Neuronal stem cell (in vitro differentiated cells): ENCODE measurements at places on chromosomes 3 and 15.
A peak's percentile ranks its signal among the peaks of the same experiment; 100 is the strongest.

- no peak overlapping the region for H3K27ac ChIP-seq
- no peak for DNase-seq
- H3K4me1 ChIP-seq = peaks cover 15% of the 10 kb centered on the region
- no peak overlapping the region for H3K4me3 ChIP-seq
- no peaks in the 10 kb centered on the region for H3K36me3 ChIP-seq
- peaks cover 2% of the 10 kb centered on the region for H3K27me3 ChIP-seq
These were observed 15.0 kb downstream of the SEMA3G start for GRCh38 chr3:52429779-52430415.

GRCh38 chr3:5051772-5052171 is 70.3 kb upstream of the ARL8B start:
- DNase-seq = no peak
- no peaks in the 10 kb centered on the region for H3K4me1 ChIP-seq
- H3K36me3 ChIP-seq = no peaks in the 10 kb centered on the region
- no peaks in the 10 kb centered on the region for H3K27me3 ChIP-seq
- no peak overlapping the region for H3K27ac ChIP-seq

DNA sequence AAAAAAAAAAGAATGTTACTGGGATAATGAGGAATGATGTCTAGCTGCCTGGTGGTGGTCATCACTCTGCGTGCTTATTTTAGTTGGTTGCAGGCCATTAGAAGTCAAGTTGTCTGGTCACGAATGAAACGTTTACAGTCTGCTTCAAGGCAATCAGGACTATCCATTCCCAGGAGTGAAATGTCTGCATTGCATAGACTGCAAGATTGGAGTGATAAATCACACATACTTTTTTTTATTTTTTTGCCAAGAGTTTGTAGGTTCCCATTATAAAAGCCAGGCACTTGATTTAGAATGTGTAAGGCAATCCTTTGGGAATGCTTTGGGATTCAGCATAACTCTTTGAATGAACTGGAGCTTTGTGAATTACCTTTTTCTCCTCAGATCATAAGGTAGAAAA is 132.3 kb downstream of the STAC start:
- no peaks in the 10 kb centered on the region for H3K27me3 ChIP-seq
- DNase-seq = no peak
- H3K36me3 ChIP-seq = no peaks in the 10 kb centered on the region

GRCh38 chr15:84033793-84034553 is 201.6 kb upstream of the GOLGA6L4 start:
- DNase-seq = no peak
- H3K4me1 ChIP-seq = no peaks in the 10 kb centered on the region
- H3K27me3 ChIP-seq = no peaks in the 10 kb centered on the region
- no peak overlapping the region for H3K27ac ChIP-seq

GRCh38 chr15:69893863-69894262 is 203.9 kb downstream of the TLE3 start:
- no peaks in the 10 kb centered on the region for H3K4me1 ChIP-seq
- H3K4me3 ChIP-seq = no peak overlapping the region

GRCh38 chr3:55959471-55960080 is 472.5 kb upstream of the WNT5A start:
- H3K27ac ChIP-seq = no peak overlapping the region
- no peak overlapping the region for H3K4me3 ChIP-seq
- no peaks in the 10 kb centered on the region for H3K4me1 ChIP-seq
- H3K36me3 ChIP-seq = no peaks in the 10 kb centered on the region
- DNase-seq = no peak
- H3K27me3 ChIP-seq = no peaks in the 10 kb centered on the region

- no peaks in the 10 kb centered on the region for H3K4me1 ChIP-seq
- no peak overlapping the region for H3K27ac ChIP-seq
- H3K4me3 ChIP-seq = no peak overlapping the region
These were observed 213.4 kb upstream of the STT3B start for GRCh38 chr3:31319332-31319731.

DNA sequence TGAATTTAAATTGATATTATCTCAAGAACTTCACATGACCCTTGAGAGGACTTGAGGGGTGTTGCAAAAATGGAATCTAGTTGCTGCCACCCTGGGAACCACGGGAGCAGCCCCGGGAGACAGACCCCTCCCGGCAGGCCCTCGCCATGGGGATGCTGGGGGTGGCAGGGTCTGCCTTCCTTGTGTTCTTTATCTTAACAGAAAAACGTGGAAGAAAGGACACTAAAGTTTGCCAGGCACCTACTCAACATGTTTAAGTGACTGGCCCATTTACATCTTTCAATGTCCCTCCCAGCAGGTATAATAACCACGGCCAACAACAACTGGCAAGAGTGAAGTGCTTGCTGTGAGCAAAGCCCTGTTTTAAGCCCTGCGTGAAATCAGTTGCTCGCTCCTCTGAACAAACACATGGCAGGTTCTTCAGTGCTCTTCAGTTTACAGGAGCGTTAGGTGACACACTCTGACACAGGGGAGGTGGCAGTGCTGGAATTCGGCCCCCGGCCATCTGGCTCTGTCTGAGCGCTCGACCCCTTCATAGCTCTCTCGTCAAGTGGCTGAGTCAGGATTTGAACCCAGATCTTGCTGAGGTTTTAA is 112.5 kb downstream of the ASB7 start:
- no peak for DNase-seq
- no peak overlapping the region for H3K4me3 ChIP-seq
- no peak overlapping the region for H3K27ac ChIP-seq
- no peaks in the 10 kb centered on the region for H3K27me3 ChIP-seq
- no peaks in the 10 kb centered on the region for H3K4me1 ChIP-seq

- no peaks in the 10 kb centered on the region for H3K27me3 ChIP-seq
- H3K27ac ChIP-seq = peak within 1 kb of the TSS; percentile 93
- peaks cover 10% of the 10 kb centered on the region for H3K4me1 ChIP-seq
These were observed at the start of gene PTX3 for GRCh38 chr3:157436583-157437291. PTX3 (plus strand) TSS chr3:157436850; CDS start chr3:157436934, 84 bp downstream.

DNA sequence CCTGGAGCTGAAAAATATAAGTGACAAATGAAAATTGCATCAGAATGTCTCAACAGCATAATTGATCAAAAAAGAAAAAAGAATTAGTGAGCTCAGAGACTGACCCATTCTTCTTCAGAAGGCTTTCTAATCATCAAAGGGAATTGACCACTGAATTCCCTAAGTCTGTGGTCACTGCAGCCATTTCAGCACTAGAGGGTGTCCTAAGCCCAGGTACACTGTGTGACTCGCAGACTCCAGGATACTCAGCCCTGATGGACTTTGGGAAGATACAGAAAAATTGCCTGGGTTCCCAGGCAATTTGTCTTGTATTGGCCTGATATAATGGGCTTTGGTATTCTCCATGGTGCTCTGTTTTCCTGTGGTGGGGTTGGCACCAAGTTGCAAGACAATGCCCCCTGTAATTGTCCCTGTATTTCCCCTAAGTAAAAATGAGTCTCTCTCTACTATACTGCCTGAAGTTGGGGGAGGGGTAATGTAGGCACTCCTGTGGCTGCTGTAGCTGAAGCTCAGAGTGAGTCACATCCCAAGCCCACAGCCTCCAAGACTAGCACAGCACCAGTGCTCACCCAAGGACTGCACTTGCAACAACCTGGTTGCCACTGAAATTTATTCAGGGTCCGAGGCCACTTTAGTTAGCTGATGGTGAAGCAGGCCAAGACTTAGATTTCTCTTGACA is 256.0 kb upstream of the STAC start:
- no peaks in the 10 kb centered on the region for H3K36me3 ChIP-seq
- H3K4me3 ChIP-seq = no peak overlapping the region
- DNase-seq = peak; percentile 45
- no peaks in the 10 kb centered on the region for H3K27me3 ChIP-seq
- H3K4me1 ChIP-seq = no peaks in the 10 kb centered on the region

- H3K4me3 ChIP-seq = no peak overlapping the region
- no peaks in the 10 kb centered on the region for H3K27me3 ChIP-seq
- no peaks in the 10 kb centered on the region for H3K36me3 ChIP-seq
- no peak for DNase-seq
- no peak overlapping the region for H3K27ac ChIP-seq
These were observed 58.0 kb downstream of the FRMD5 start for GRCh38 chr15:44136991-44137477.

- peaks cover 58% of the 10 kb centered on the region for H3K36me3 ChIP-seq
- no peaks in the 10 kb centered on the region for H3K4me1 ChIP-seq
- no peaks in the 10 kb centered on the region for H3K27me3 ChIP-seq
- no peak overlapping the region for H3K27ac ChIP-seq
- no peak overlapping the region for H3K4me3 ChIP-seq
- DNase-seq = no peak
These were observed 19.8 kb upstream of the MTHFS start for GRCh38 chr15:79916502-79917132.

DNA sequence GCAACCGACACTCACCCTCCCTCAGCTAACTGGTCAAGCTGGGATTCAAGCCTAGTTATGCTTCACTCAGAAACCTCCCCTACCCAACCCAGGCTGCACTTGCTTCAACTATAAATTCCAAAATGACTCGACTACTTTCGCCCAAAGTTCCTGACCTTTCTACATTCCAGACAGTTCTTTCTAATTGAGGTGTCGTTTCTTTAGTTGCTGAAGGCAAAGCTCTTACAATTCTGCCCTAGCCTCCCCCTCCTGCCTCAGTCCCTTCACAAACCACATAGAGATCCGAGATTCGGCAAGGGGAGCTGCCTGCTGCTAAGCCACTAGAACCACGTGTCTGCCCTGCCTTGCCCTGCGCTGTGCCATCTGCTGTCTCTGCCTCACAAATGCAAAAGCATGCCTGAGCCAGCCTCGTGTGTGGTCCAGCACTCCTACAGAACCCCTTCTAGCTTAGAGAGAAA is 74.7 kb upstream of the SH3GL3 start:
- no peaks in the 10 kb centered on the region for H3K27me3 ChIP-seq
- H3K36me3 ChIP-seq = no peaks in the 10 kb centered on the region
- no peaks in the 10 kb centered on the region for H3K4me1 ChIP-seq
- DNase-seq = no peak

GRCh38 chr3:195245531-195245951 is 25.4 kb downstream of the XXYLT1 start:
- H3K27me3 ChIP-seq = no peaks in the 10 kb centered on the region
- DNase-seq = no peak
- H3K4me3 ChIP-seq = no peak overlapping the region
- no peaks in the 10 kb centered on the region for H3K4me1 ChIP-seq
- no peaks in the 10 kb centered on the region for H3K36me3 ChIP-seq

- H3K4me1 ChIP-seq = no peaks in the 10 kb centered on the region
- DNase-seq = no peak
- no peaks in the 10 kb centered on the region for H3K36me3 ChIP-seq
These were observed 584.3 kb downstream of the NSUN3 start for GRCh38 chr3:94647131-94647530.

GRCh38 chr3:57644740-57645139 is 47.6 kb upstream of the ARF4 start:
- H3K36me3 ChIP-seq = peaks cover 4% of the 10 kb centered on the region
- H3K27me3 ChIP-seq = no peaks in the 10 kb centered on the region
- DNase-seq = no peak
- H3K27ac ChIP-seq = no peak overlapping the region

DNA sequence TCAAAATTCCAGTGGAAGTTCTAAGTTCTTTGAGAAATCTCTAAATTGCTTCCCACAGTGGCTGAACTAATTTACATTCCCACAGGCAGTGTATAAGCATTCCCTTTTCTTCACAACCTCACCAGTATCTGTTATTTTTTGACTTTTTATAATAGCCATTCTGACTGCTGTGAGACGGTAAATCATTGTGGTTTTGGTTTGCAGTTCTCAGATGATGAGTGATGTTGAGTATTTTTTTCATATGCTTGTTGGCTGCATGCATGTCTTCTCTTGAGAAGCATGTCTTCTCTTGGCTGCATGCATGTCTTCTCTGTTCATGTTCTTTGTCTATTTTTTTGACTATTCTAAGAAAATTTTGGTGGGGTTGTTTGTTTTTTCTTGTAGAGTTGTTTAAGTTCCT is 499.6 kb upstream of the CCDC54 start:
- H3K4me3 ChIP-seq = no peak overlapping the region
- no peaks in the 10 kb centered on the region for H3K4me1 ChIP-seq
- DNase-seq = no peak
- H3K27me3 ChIP-seq = no peaks in the 10 kb centered on the region
- no peak overlapping the region for H3K27ac ChIP-seq

GRCh38 chr3:170222647-170223541 is 670 bp downstream of the PRKCI start:
- H3K4me3 ChIP-seq = peak overlapping the region; percentile 81
- no peaks in the 10 kb centered on the region for H3K36me3 ChIP-seq
- no peaks in the 10 kb centered on the region for H3K4me1 ChIP-seq
- H3K27ac ChIP-seq = peak overlapping the region; percentile 81
- no peaks in the 10 kb centered on the region for H3K27me3 ChIP-seq

DNA sequence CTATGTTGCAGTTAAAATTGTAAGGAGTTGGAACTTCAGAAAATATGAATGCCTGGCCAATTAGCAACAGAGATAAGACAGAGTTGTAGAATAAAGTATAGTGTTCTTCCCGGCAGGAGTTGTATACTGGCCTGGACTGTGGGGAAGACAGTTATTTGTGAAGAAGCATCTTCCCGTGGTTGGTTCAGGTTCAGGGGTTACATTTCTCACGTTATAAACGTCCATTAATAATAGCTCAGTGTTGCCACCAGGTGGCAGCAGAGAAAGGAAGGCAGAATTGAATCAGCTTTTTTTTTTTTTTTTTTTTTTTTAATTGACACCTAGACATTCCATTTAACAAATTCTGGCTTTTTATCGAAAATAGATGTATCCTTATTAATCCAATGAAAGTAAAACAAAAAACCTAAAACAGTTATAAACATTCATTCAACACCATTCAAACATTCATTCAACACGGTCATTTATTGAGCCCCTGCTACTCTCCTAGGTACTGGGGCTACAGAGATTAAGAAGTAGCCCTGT is 66.4 kb upstream of the NR2E3 start:
- H3K27me3 ChIP-seq = no peaks in the 10 kb centered on the region
- H3K36me3 ChIP-seq = no peaks in the 10 kb centered on the region
- DNase-seq = peak; percentile 48
- no peak overlapping the region for H3K4me3 ChIP-seq
- H3K27ac ChIP-seq = no peak overlapping the region

DNA sequence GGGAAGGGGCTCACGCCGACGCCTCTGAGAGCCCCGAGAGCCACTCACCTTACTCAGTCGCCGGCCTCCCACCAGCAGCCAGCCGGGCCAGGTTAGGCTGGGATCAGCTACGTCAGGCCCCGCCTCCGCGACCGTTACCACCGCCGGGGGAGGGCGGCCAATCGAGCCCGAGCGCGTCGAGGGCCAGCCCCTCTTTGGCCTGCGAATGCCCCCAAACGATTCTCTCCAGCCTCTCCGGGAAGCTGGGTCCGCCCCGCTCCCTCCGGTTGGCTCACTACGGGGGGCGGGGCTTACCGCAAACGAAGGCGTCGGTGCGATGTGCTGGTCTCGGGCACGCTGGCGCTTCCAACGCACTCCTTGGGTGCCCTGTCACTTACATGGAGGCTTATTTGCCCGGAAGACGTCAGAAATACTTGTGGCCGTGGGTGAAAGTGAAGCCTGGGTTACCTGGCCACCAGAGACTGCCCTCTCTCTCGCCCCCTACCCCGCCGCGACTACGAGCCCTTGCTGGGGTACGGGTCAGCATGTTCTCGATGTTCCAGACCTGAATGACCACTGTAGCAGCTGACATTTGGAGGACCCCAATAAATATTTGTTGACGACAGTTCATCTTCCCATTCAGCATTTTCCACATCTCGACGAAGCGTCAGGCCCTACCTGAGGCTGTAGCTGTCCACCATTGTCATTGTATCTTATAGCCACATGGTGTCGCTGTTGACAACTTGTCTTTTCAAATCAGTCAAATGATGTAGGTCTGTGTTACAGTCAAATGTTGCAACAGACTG is at the start of gene CEP70:
CEP70 (minus strand) TSS at position 111 of the 785 bp plus-strand sequence. CDS start 21,333 bp downstream, outside the sequence.
- H3K27me3 ChIP-seq = no peaks in the 10 kb centered on the region
- H3K4me3 ChIP-seq = peak within 1 kb of the TSS; percentile 83
- H3K36me3 ChIP-seq = peaks cover 19% of the 10 kb centered on the region
- H3K27ac ChIP-seq = peak within 1 kb of the TSS; percentile 73
- peaks cover 2% of the 10 kb centered on the region for H3K4me1 ChIP-seq
- DNase-seq = peak; percentile 87

GRCh38 chr3:30161375-30161774 is 445.0 kb upstream of the TGFBR2 start:
- no peak overlapping the region for H3K4me3 ChIP-seq
- no peaks in the 10 kb centered on the region for H3K4me1 ChIP-seq
- no peak overlapping the region for H3K27ac ChIP-seq
- DNase-seq = no peak
- no peaks in the 10 kb centered on the region for H3K27me3 ChIP-seq
